ENCODE measurements at places on chromosomes 5 and 9.

DNA sequence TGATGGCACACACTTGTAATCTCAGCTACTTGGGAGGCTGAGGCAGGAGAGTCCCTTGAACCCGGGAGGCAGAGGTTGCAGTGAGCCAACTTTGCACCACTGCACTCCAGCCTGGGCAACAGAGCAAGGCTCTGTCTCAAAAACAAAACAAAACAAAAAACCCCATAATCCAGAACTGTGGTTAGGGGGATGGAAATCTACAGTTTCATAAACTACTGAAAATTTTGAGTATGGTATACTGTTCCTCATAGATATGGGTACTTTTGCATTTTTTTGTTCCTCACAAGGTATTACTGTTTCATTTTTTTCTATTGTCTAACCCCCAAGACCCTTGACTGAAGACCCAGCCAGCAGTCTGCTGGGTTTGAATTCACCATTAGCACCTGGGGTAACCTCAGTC, 52.2 kb upstream of the MAP3K1 start:
- no peak for DNase-seq

- no peak for DNase-seq
These were observed 34.0 kb downstream of the DAP start for GRCh38 chr5:10726913-10727517.

DNA sequence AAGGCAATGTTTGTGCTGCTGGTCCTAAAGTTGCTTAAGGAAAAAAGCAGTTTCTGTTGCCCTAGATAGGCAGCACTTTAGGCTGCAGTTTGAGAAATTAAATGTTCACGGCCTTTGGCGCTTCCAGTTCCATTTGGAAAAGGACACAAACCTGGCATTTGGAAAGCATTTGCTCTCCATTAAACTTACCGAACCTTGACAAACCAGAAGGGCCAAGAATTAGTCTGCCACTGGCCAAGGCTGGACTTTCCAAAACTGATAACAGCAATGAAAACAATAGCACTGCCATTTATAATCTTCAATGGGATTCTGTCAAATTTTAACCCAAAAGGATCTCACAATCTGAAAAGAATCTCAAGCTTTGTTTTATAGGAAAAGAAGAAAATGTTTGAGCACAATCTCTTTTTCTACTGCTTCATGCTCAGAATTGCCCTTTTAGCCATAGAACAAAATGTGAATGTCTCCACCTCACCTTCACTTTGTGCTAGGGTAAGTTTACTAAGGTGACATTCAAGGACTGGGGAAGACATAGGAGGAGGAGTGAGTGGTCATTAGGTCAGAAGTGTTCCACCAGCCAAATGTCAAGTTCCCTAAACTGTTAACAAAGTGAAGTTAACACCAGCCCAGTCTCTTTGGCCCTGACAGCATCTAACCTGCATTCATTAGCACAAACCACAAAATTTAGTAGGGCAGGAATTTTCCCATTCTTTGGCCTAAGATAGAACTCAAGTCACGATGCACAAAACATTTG, 583.4 kb upstream of the DMAC1 start:
- no peak for DNase-seq

- DNase-seq, result no peak
These were observed 517.0 kb downstream of the GADD45G start for GRCh38 chr9:90121762-90122161.

DNA sequence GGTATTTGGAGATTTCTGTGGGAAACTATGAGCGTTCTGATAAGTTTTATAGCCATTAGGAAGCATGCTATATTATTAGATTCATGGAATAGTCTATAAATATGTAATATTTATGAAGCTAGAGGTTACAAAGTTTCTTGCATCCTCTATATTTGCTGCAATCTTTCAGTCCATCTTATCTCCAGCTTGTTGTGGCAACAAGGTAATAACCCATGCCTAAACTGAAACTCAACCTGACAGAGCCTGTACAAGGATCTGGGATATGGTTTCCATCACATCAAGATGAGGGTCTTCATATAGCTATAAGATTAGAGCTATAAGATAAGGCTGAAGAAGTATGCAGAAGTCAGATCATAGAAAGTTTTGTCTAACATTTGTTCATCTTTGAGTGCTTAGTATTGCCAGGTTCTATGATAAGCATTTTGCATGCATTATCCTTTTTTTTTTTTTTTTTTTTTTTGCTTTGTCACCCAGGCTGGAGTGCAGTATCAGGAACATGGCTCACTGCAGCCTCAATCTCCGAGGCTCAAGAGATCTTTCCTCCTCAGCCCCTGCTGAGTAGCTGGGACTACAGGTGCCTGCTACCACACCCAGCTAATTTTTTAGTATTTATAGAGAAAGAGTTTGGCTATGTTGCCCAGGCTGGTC, 14.8 kb downstream of the BAAT start:
- no peak for DNase-seq

- no peak for DNase-seq
These were observed 28.1 kb downstream of the NDUFA8 start for GRCh38 chr9:122131401-122132001.

- peak; percentile 74 for DNase-seq
These were observed 5.4 kb upstream of the HBEGF start for GRCh38 chr5:140351609-140352334.

GRCh38 chr5:37570597-37570996, 191.5 kb downstream of the WDR70 start:
- DNase-seq, result no peak

GRCh38 chr9:91001146-91001611, 199.6 kb downstream of the SYK start:
- no peak for DNase-seq

- no peak for DNase-seq
These were observed 213.1 kb upstream of the POU5F2 start for GRCh38 chr5:93954421-93955069.

DNA sequence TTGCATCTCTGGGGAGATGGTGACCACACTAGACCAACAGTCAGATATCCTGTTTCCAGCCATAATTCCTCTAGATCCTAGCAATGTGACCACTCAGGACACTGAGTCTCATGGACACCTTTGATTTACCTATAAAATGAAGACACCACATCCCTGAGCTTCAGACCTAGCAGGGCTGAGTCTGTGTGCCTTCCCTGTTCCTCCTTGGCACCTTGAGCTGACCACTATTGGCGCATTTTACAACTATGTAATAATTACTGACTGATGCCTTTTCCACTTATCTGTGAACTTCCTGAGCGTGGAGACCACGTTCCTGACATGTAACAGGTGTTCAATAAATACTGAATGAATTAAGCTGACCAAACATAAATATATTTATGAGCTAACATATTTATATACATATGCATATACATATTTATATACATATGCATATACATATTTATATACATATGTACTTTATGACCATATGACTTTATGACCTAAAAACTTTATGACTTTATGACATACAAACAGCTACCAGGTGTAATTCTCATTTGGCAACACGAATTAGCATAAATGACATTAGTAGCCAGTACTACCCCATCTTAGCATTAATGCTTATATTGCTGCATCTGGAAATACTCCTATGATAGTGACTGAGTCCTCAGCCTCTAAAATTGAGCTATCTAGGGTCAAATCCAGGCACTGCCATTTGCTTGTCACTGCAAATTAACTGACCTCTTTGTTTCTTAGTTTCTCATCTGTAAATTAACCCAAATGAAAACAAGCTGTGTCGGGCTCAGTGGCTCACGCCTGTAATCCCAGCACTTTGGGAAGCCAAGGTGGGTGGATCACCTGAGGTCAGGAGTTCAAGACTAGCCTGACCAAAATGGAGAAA, 150.6 kb downstream of the GNA14 start:
- DNase-seq, result no peak

- no peak for DNase-seq
These were observed 111.8 kb downstream of the UNC13B start for GRCh38 chr9:35273591-35273990.

- no peak for DNase-seq
These were observed 580 bp upstream of the DUSP1 start for GRCh38 chr5:172771439-172772111.

DNA sequence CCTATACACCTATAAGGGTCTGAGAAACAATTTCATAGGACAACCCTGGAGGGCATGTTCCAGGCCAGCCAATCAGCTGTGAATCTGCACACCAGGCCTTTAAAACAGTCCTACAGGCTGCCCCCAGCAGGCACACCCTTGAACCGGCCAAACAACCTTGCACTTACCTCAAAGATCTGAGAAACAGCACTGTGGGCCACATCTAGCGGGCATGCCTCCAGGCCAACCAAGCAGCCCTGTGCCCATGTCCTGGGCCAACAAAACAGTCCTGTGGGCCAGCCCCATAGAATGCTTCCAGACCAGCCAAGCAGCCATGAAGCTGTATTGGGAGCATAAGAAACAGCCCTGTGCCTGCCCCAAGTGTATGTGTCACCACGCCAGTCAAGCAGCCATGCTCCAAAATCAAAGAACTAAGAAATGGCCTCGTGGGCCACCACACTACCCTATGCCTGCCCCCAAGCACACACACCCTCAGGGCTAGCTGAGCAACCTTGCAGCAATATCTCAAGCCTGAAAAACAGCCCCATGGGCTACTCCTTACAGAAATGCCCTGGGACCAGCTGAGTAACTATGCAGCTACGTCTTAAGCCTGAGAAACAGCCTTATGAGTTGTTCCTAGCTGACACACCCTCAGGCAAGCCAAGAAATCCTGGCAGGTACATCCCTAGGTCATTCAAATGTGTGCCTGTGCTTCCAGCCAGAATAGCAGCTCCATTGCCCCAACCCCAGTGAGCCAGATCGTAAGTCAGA, 2243.8 kb upstream of the C9orf72 start:
- no peak for DNase-seq

GRCh38 chr9:8391132-8391531, 591.6 kb upstream of the DMAC1 start:
- no peak for DNase-seq

DNA sequence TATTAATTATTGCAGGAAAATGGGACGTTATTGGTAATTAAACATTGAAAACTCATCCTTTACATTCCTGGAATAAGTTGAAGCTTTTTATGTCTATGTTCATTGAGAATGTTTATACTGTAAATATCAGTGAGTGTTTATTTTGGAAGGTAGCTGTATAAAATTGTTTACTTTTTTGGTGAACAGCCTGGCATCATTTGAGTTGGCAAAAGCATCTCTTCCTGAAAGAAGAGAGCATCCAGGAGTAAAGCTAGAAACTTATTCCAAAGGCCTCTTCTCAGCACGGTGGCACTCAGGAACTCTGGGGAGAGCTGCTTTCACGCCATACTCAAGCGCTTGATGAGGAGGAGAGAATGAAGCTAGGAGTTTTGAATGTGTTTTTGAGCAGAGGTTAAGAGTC, 79.9 kb downstream of the GAPVD1 start:
- DNase-seq, result no peak

GRCh38 chr5:163248333-163248732, 189.1 kb upstream of the CCNG1 start:
- DNase-seq, result no peak

- no peak for DNase-seq
These were observed 13.1 kb downstream of the C9orf85 start for GRCh38 chr9:71924576-71924975.

- DNase-seq, result no peak
These were observed 1.9 kb downstream of the MOB3B start for GRCh38 chr9:27527702-27528075.

GRCh38 chr9:72524820-72525540, 3.6 kb downstream of the TMC1 start:
- no peak for DNase-seq

GRCh38 chr5:15116996-15117395, 245.4 kb upstream of the ANKH start:
- no peak for DNase-seq

- DNase-seq, result no peak
These were observed 222.2 kb upstream of the MEF2C start for GRCh38 chr5:89105171-89105695.

- no peak for DNase-seq
These were observed 385.0 kb upstream of the TRPC7 start for GRCh38 chr5:136750224-136750862.

DNA sequence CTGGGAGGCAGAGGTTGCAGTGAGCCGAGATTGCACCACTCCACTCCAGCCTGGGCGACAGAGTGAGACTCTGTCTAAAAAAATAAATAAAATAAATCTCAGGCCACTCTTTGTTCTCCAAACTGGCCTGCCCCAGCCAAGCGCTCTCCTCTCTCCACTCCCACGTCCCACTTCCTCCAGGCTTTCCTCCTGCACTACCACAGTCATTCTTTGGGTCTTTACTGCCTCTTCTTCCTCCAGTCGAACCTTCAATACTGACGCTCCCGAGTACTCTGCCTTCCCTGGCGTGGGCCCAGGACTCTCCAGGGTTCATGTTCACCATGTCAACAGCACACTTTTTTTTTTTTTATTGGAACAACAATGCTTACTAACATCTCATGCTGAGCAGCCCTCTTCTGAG, 23.9 kb downstream of the RNF130 start:
- DNase-seq, result no peak

GRCh38 chr5:3704661-3705060, 109.0 kb downstream of the IRX1 start:
- DNase-seq, result no peak

GRCh38 chr9:137465000-137465719, 6.0 kb upstream of the NSMF start:
- no peak for DNase-seq
